ENCODE measurements at places on chromosomes 12 and 14.

DNA sequence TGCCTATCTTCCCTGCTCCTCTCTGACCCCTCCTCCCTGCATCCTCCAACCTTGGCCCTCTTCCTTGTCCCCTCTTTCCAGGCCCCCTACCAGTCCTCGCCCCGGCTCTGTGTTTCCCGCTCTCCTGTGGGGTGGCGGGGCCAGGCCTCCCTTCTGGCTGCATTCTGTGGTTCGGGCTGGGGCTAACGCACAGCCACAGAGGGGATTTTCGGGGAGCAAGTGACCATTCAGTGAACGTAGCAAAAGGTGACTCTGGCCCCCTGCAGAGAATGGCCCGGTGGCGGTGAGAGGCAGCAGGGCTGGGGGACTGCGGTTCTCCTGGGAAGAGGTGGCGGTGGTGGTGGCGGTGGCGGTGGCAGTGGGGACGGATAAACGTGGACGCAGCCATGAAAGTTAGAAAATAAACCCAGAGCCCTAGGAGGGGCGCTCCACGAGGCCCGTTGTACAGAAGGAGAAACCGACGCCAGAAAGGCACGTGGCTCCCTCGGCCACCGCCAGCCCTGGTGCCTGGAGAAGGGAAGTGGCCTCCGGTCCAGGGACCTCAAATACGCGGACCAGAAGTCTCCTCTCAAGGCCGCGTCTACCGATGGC, 269.6 kb downstream of the ADGRD1 start:
- no peak for DNase-seq

- DNase-seq = no peak
Measured at GRCh38 chr12:53963434-53964314, 9.0 kb downstream of the HOXC12 start.

DNA sequence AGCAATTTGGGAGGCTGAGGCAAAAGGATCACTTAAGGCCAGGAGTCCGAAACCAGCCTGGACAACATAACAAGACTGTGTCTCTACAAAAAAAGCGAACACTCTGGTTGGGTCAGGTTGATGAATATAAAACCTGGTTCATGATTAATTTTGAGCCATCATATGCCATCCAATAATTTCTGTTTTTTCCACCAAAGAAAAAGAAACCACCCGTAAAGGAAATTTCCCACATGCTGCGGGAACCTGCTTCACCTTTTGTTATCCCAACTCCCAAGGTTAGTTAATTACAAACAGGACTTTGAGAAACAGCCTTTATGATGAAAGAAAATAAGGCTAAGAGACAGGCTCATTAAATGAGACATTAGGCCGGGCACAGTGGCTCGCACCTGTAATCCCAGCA, 24.1 kb upstream of the BICDL1 start:
- DNase-seq = no peak

DNA sequence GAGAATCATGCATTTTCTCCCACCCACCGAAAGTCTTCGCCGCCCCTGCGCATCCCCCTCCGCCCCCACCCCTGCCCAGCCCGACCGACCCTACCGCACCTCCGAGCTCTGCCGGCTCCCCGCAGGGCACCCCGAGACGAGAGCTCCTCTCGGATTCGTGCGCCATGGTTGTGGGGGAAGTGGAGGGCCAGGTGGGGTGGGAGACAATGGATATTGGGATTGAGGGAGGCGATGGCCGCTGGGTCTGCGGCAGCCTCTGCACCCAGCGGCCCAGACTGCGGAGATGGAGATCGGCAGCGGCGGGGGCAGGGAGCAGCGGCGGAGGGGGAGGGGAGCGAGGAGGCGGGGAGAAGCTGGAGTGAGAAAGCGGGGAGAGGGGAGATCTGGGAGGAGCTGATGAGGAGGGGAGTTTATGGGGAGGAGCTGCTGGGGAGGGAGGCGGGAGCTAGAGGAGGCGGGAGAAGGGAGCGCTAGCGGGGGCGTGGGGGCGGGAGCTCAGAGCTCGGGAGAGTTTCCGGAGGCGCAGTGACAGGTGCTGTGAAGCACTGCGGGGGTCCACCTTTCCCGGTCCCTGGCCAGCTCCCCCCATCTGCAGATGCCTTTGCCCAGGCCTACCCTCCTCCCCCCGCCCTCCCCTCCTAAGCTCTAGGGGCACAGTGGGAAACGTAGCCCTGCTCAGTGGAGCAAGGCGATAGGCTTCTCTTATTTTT, at the start of gene SALL2:
SALL2 (minus strand) TSS at position 385 of the 710 bp plus-strand sequence; CDS start at position 166, 219 bp downstream.
- peak; percentile 38 for DNase-seq

DNA sequence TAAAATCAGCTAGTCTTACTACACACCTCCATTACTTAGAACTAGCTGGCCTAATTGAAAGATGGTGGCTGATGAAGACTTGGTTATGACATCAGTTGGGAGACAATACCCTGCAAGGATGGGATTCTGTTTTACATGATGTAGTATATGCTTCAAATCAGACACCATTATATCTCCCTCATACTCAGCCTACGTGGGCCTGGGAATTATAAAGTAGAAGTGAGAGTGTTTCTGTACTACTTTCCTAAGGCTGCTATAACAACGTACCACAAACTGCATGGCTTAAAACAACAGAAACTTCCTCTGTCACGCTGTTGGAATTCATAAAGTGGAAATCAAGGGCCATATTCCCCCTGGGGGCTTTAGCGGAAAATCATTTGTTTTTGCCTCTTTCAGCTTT, 190.4 kb downstream of the PAH start:
- no peak for DNase-seq

DNA sequence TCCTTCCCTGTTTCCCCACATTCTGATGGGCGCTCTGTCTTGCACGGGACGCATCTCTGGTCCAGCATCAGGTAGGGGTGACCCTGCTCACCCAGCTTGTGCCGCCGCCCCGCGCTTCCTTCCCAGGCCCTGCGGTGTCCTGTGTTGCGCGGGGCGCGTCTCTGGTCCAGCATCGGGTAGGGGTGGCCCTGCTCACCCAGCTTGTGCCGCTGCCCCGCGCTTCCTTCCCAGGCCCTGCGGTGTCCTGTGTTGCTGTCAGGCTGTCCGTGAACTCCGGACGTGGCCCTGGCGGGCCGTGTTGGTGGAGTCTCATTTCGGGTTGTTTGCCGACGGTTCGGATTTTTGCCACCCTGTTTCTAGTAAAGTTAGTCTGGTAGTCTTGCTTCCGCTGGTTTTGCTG, 6.8 kb downstream of the FBRSL1 start:
- DNase-seq = no peak

GRCh38 chr14:57403521-57403864, 13.1 kb downstream of the NAA30 start:
- no peak for DNase-seq

DNA sequence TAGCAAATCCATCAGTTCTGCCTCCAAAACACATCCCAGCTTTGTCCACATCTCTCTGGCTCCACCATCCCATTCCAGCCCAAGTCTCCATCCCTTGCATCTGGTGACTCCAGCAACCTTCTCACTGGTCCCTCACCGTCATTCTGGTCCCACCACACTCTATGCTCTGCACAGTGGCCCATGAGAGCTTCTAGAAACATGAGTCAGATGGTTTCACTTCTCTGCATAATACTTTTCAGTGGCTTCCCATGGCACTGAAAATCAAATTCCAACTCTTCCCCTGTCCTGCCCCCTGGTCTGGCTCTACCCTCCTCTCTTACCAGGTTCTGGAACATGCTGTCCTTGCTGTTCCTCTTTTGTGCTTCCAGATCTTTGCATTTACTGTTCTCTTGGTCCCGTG, 17.2 kb upstream of the C12orf76 start:
- no peak for DNase-seq

- DNase-seq = peak; percentile 69
Measured at GRCh38 chr12:88579161-88579517, 1.1 kb downstream of the KITLG start.

DNA sequence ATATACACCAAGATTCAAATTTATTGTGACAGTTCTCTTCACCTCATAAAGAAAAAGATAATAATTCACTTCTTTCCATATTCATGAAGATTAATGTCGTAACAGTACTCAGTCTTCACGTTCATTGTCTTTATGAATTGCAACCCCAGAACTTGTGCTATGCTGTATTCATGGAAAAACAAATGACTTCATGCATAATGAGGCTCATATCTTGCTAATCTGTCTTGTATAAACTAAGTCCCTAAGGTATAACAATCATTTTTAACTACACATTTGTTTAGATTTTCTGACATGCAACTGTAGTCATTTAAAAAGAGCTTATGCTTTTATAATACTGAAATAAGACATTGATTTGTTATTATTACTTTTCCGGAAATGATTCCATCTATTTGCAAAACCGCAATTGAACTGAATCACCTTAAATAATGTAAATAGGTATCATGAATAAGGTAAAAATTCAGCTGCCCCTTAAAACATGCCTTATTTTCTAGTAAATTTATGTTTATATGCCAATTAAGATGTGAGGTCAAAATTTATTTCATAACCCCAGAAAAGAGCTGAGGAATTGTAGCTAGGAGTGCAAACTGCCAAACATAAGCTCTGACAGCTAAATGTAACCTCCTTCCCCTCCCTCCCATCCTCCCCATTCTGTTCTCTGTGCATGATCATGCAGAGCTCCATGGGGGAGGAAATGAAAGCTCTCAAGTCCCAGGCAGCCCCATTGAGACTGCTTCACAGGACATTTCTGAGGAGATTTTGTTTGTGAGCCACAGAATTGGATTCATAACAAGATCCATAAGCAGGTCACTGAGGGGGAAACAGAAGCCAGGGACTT, 301.6 kb downstream of the ATP23 start:
- no peak for DNase-seq

DNA sequence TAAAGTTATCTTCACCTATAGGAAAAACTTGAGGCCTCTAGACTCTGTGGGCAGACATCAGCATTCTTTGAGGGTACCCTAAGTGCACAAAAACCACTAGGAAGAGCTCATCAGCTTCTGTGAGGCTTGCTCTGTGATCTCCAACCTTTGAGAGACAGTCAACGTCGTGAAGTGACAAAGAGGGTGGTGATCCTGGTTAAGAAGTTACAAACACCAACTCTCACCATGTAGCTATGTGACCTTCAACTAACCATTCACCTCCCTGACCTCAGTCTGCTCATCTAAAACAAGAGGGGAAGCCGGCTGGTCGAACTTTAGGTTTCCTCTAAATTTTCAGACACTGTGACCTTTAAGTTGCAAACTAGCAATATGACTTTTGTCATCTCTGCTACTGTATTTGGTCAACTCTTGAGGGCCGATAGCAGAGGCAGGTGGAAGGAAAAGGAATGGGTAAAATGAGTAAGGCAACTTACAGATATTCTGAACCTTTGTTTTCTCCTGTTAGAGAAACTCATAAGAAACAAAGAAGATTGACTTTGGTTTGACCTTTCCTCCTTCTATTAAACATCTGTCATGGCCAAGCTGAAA, 103.2 kb upstream of the PARP11 start:
- DNase-seq = no peak

- DNase-seq = no peak
Measured at GRCh38 chr12:109047081-109047805, 5.1 kb upstream of the USP30 start.

DNA sequence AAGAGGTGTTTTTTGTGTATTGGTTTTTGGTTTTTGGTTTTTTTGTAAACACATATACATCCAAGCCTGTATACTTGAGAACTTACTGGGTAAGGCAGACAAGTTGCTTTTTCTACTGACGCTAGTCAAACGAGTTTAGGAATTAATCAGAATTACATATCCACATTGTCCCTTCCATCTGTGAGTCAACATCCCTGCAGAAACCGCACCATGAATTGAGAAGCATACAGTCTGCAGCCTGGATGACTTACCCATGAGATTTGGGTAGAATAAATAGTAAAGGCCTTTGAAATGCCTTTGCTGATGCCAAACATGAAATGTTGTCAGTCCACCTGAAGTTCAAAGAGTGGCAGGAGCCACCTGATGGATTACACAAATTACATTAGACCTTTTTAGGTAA, 21.4 kb upstream of the C12orf42 start:
- no peak for DNase-seq

DNA sequence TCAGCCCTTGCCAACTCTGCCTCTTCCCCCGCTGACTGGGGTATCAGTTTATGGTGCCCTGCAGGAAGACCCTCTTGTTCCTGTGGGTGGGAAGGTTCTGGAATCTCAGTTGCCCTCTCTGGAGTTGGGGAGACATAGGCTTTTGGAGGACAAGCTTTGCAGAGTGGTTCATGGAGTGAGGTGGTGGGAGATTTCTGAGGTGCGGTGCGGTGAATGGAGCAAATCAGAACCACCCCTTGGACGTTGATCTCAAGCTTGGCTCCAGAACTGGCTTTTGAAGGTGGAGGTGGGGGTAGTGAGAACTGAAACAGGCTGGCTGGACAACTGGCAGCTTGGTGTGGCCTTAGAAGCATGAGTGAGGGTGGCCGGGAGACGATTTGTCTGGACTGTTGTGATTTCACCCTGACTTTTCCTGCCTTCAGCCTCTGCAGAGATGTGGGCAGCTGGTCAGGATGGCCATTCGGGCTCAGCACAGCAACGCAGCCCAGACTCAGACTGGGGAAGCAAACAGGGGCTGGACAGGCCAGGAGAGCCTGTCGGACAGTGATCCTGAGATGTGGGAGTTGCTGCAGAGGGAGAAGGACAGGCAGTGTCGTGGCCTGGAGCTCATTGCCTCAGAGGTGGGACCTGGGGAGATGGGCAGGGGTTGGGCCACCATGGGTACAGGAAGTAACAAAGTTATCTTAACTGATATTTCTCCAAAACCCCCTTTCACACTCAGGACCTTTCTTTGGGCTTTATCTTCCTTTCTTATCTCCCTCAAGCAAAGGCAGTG, 1.1 kb downstream of the SHMT2 start:
- no peak for DNase-seq

- DNase-seq = peak; percentile 90
Measured at GRCh38 chr12:93137656-93138612, 208.8 kb upstream of the EEA1 start.

- no peak for DNase-seq
Measured at GRCh38 chr12:117076410-117077372, 22.5 kb downstream of the TESC start.

- DNase-seq = no peak
Measured at GRCh38 chr12:100860611-100861010, 66.0 kb downstream of the ANO4 start.

- no peak for DNase-seq
Measured at GRCh38 chr14:77120771-77121743, 20.5 kb downstream of the ZDHHC22 start.

DNA sequence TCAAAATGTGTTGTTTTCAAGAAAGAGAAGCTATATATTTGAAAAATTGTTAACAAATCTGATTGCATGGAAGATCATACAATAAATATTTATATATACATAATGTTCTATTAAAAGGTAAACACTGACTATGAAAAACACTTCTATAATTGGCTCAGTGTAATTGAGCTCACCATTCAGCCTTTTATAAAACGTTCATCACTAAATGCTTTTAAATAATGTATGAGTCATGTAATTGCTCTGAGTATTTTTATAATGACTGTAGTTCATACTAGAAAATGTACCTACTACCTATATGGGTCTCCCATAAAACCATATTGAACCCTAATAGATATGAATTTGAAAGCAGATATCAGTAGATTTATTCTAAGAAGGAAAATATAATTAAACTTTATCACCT, 240.4 kb upstream of the MGAT4C start:
- DNase-seq = peak; percentile 13

GRCh38 chr12:59404109-59404650, 191.6 kb upstream of the SLC16A7 start:
- no peak for DNase-seq

Data from RWPE1 (cell line).